ENCODE measurements at places on chromosomes 7 and 10. TPM values are rescaled to one million over a fixed set of nuclear protein-coding genes. Genes with fewer than 3 reads are reported as not detected.
A peak's percentile ranks its signal among the peaks of the same experiment; 100 is the strongest.

- peak overlapping the region; percentile 86 for H3K27ac ChIP-seq
- H3K27me3 ChIP-seq, result no peaks in the 10 kb centered on the region
- peaks cover 42% of the 10 kb centered on the region for H3K4me1 ChIP-seq
- peaks cover 6% of the 10 kb centered on the region for H3K36me3 ChIP-seq
- no peak overlapping the region for H3K4me3 ChIP-seq
Observed at GRCh38 chr7:99398891-99399445, 9.4 kb downstream of the PDAP1 start.

The CPN1 gene
- polyA plus RNA-seq, result not detected

The ELN gene
- not detected for polyA plus RNA-seq

- peaks cover 39% of the 10 kb centered on the region for H3K27me3 ChIP-seq
- no peak overlapping the region for H3K27ac ChIP-seq
- DNase-seq, result no peak
- no peak overlapping the region for H3K4me3 ChIP-seq
Observed at GRCh38 chr7:87480386-87480785, 4.9 kb upstream of the ABCB4 start.

The GJD4 gene
- polyA plus RNA-seq, result not detected

DNA sequence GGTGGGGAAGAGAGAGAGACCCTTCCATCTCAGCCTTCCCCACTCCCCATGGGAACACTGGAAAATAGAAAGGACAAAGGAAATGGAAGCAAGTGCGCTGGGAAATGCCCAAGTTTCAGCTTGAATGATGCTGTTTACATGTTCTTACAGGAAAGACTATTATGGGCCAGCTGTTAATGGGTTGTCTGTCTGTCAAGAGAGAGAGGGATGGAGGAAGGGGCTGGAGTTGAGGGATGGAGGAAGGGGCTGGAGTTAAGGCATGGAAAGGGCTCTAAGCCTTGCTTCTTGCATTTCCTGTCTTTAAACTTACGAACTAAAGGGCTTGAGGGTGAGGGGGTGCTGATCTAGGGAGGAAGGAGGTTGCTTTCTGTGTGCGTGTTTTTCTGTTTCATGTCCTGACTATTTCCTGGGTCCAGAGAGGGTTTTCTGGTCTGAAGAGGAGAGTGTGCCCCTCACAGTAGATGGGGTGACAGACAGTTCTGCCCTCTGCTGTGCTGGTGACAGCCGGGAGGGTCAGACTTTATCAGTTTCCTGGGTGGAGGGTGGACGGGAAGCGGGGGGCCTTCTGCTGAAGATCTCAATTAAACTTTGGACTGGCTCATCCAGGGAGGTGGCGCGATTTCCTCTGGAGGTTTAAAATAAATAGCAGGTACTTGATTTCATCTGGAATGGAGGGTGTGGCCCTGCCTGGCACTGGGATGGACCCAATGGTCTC, 30.5 kb downstream of the GRK5 start:
- peaks cover 29% of the 10 kb centered on the region for H3K4me1 ChIP-seq
- DNase-seq, result no peak
- no peaks in the 10 kb centered on the region for H3K36me3 ChIP-seq
- no peaks in the 10 kb centered on the region for H3K27me3 ChIP-seq
- H3K27ac ChIP-seq, result peak overlapping the region; percentile 56

GRCh38 chr10:117137911-117138642, at the start of gene VAX1:
VAX1 (minus strand) TSS chr10:117138270; CDS start chr10:117138056, 214 bp downstream.
- no peak for DNase-seq
- peaks cover 87% of the 10 kb centered on the region for H3K27me3 ChIP-seq
- no peaks in the 10 kb centered on the region for H3K36me3 ChIP-seq
- H3K27ac ChIP-seq, result no peak within 1 kb of the TSS
- H3K4me3 ChIP-seq, result peak within 1 kb of the TSS; percentile 36
- peaks cover 18% of the 10 kb centered on the region for H3K4me1 ChIP-seq

The MUC12 gene
- not detected for polyA plus RNA-seq

GRCh38 chr7:981793-982510, 1.0 kb upstream of the CYP2W1 start:
- peaks cover 12% of the 10 kb centered on the region for H3K27me3 ChIP-seq
- no peaks in the 10 kb centered on the region for H3K36me3 ChIP-seq
- no peak for DNase-seq
- no peak overlapping the region for H3K27ac ChIP-seq

DNA sequence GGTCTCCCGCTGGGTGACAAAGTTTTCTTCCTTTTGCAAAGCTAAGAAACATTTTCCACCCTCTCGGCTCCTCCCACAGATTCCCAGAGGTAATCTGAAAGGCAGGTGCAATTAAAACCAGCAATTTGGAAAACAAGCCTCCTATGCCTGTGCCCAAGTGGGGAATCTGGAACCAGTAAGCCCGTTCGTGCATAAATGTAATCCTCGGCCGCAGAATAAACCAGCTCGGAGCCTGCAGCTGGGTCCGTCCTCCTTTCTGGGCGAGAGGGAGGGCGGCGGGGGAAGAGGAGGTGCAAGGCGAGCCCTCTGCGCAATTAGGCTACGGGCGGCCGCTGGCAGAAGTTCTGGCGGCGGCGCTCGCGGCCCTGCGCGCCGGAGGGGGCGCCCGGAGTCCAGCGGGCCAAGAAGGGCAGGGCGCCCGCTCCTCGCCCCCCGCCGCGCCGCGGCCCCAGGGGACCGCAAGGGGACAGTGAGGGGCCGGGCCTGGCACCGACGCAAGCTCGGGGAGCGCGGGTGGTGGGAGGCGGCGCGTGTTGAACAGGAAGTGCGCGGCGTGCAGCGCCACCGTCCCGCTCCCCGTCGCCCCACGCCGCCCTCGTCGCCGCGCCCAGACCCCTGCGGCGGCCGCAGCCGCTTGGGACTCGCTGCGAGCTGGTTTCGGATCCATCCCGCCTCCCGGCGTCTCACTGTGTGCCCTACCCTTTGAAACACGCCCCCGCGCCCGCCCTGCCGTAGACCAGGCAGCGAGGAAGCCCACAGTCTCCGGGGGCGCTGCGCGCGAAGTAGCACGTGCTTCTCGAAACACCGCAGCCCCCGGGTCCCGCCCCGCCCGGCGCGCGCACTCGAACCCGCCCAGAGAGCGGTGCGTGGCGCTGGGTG, at the start of gene PRKAG2:
TSS of gene PRKAG2 (minus strand) at position 217 of the 879 bp plus-strand sequence. CDS start 495 bp downstream, outside the sequence.
- H3K36me3 ChIP-seq, result no peaks in the 10 kb centered on the region
- DNase-seq, result peak; percentile 70
- peaks cover 25% of the 10 kb centered on the region for H3K4me1 ChIP-seq
- H3K27me3 ChIP-seq, result no peaks in the 10 kb centered on the region
- H3K4me3 ChIP-seq, result peak within 1 kb of the TSS; percentile 97
- H3K27ac ChIP-seq, result peak within 1 kb of the TSS; percentile 81

GRCh38 chr10:86388119-86388704, 21.6 kb upstream of the GRID1 start:
- peak overlapping the region; percentile 29 for H3K4me3 ChIP-seq
- H3K27ac ChIP-seq, result peak overlapping the region; percentile 68
- H3K36me3 ChIP-seq, result no peaks in the 10 kb centered on the region
- no peak for DNase-seq
- peaks cover 19% of the 10 kb centered on the region for H3K27me3 ChIP-seq

- H3K4me1 ChIP-seq, result peaks cover 2% of the 10 kb centered on the region
- peaks cover 59% of the 10 kb centered on the region for H3K27me3 ChIP-seq
- H3K36me3 ChIP-seq, result peaks cover 17% of the 10 kb centered on the region
- DNase-seq, result no peak
Observed at GRCh38 chr7:23246555-23246954, at the start of gene GPNMB. GPNMB (plus strand) TSS chr7:23246775; CDS start chr7:23246858, 83 bp downstream.

The DNAH11 gene
- polyA plus RNA-seq, result not detected

- no peak overlapping the region for H3K4me3 ChIP-seq
- no peaks in the 10 kb centered on the region for H3K36me3 ChIP-seq
Observed at GRCh38 chr7:134697205-134697886, 50.7 kb downstream of the BPGM start.

DNA sequence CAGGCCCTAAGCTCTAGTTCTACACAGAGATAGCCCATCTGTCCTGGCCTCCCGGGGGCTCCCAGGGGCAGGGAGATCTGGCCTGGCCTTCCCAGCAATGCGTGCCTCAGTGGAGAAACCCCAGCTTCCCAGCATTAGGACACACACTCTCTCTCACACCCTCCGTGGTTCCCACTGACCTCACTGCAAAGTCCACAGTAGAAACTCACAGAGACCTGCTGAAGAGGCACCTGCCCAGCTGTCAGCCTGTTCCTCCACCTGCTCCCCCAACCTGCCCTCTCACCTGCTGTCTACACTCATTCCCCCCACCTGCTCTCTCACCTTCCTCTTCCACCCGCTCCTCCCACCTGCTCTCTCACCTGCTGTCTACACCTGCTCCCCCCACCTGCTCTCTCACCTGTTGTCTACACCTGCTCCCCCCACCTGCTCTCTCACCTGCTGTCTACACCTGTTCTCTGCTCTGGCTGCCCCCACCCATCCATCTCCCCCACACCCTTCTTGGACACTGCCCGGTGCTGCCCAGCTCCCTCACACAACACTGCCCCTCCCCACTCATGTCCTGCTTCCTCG, 21.1 kb upstream of the PFKP start:
- H3K4me1 ChIP-seq, result peaks cover 5% of the 10 kb centered on the region
- no peaks in the 10 kb centered on the region for H3K36me3 ChIP-seq
- no peak overlapping the region for H3K4me3 ChIP-seq
- no peak for DNase-seq
- H3K27me3 ChIP-seq, result peaks cover 19% of the 10 kb centered on the region

GRCh38 chr7:96418581-96418980, 96.7 kb upstream of the SLC25A13 start:
- H3K4me3 ChIP-seq, result no peak overlapping the region
- H3K36me3 ChIP-seq, result no peaks in the 10 kb centered on the region
- H3K27ac ChIP-seq, result no peak overlapping the region
- no peak for DNase-seq

- H3K27ac ChIP-seq, result no peak overlapping the region
- H3K27me3 ChIP-seq, result no peaks in the 10 kb centered on the region
- no peak overlapping the region for H3K4me3 ChIP-seq
- peaks cover 70% of the 10 kb centered on the region for H3K4me1 ChIP-seq
- peak; percentile 14 for DNase-seq
- peaks cover 4% of the 10 kb centered on the region for H3K36me3 ChIP-seq
Observed at GRCh38 chr10:50614444-50615137, 9.2 kb downstream of the SGMS1 start.

DNA sequence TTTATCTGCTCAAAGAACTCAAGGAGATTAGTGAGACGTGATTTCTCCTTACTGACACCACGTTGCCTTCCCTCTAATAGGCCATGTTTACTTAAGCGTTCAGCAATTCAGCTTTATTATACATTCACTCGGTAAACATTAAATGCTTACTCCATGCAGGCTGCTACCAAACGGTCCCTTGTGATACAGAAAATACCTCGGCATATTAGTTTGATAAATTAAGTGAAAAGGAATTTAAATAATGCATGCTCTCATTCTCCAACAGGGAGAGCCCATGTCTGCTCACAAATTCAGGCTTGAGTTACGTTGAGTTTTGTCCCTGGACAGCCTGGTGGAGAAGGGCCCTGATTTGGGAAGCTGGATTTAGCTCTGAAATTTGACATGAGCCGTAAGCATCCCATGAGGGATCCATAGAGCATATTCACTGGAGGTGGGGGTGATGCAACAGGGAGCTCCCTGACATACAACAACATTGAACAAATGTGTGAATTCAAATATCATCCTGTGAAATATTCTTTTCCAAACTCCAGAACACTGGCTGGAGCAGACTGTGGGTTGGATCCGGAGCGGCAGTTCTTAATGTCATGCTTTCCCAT, 86.3 kb downstream of the TBXAS1 start:
- no peak for DNase-seq
- H3K27ac ChIP-seq, result no peak overlapping the region
- no peaks in the 10 kb centered on the region for H3K36me3 ChIP-seq
- peaks cover 4% of the 10 kb centered on the region for H3K4me1 ChIP-seq

- H3K27ac ChIP-seq, result peak overlapping the region; percentile 44
- H3K4me3 ChIP-seq, result no peak overlapping the region
- DNase-seq, result no peak
- no peaks in the 10 kb centered on the region for H3K27me3 ChIP-seq
- H3K36me3 ChIP-seq, result peaks cover 23% of the 10 kb centered on the region
Observed at GRCh38 chr10:28600056-28600455, 67.1 kb downstream of the WAC start.

DNA sequence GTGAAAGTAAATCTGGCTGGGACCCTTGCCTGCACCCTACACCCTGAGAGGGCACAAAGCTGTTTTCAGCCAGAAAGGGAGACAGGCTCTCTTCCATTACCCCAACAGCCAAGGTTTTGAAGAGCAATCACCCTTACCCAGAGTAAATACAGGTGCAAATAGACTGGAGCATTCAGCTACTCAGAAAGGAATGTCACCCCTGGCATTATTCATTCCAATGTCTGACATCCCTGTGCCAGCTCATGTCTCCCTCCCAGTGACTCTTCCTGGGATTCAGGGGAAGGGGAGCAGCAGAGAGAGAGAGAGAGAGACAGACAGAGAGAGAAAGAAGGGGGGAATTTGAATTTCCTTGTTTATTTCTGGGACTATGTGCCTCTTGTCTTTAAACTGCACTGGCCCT, 611.8 kb downstream of the SORCS3 start:
- no peaks in the 10 kb centered on the region for H3K4me1 ChIP-seq
- no peak overlapping the region for H3K4me3 ChIP-seq
- H3K27ac ChIP-seq, result no peak overlapping the region
- H3K36me3 ChIP-seq, result peaks cover 5% of the 10 kb centered on the region
- H3K27me3 ChIP-seq, result no peaks in the 10 kb centered on the region

The ASIC3 gene
- polyA plus RNA-seq, result not detected

- H3K27ac ChIP-seq, result peak overlapping the region; percentile 96
- H3K4me1 ChIP-seq, result peaks cover 33% of the 10 kb centered on the region
- peaks cover 9% of the 10 kb centered on the region for H3K36me3 ChIP-seq
- peak; percentile 11 for DNase-seq
- H3K27me3 ChIP-seq, result peaks cover 36% of the 10 kb centered on the region
- peak overlapping the region; percentile 97 for H3K4me3 ChIP-seq
Observed at GRCh38 chr10:90871279-90871765, 452 bp upstream of the RPP30 start.

- no peak overlapping the region for H3K4me3 ChIP-seq
- no peak for DNase-seq
- H3K36me3 ChIP-seq, result no peaks in the 10 kb centered on the region
- H3K27me3 ChIP-seq, result peaks cover 13% of the 10 kb centered on the region
- no peaks in the 10 kb centered on the region for H3K4me1 ChIP-seq
Observed at GRCh38 chr7:55050281-55050680, 31.5 kb downstream of the EGFR start.

The JAZF1 gene
- 2.1 TPM for polyA plus RNA-seq

DNA sequence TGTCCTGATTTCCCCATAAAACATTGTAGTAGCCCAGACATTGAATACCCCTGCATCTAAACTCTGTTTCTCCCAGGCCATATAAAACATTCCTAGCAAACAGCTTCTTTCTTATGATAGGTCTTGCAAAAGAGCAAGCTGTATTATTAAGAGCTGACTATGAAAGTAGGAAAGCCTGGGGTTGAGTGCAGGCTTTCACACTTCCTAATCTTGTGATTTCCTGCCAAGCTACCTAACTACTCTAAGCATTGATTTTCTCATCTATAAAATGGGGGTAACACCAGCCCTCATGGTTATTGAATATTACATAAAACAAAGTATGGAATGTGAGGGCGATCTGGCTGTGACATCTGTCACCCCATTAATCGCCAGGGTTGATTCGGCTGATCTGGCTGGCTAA, 81.8 kb downstream of the ZNF277 start:
- no peak overlapping the region for H3K4me3 ChIP-seq
- peaks cover 3% of the 10 kb centered on the region for H3K36me3 ChIP-seq
- no peak for DNase-seq

The INA gene
- not detected for polyA plus RNA-seq

- no peak for DNase-seq
- H3K27me3 ChIP-seq, result no peaks in the 10 kb centered on the region
- H3K27ac ChIP-seq, result no peak overlapping the region
- no peaks in the 10 kb centered on the region for H3K36me3 ChIP-seq
- H3K4me3 ChIP-seq, result no peak overlapping the region
Observed at GRCh38 chr10:89795840-89796239, 94.5 kb downstream of the KIF20B start.

GRCh38 chr7:2517678-2518507, 1.7 kb upstream of the LFNG start:
- peaks cover 37% of the 10 kb centered on the region for H3K4me1 ChIP-seq
- peaks cover 8% of the 10 kb centered on the region for H3K36me3 ChIP-seq
- DNase-seq, result no peak
- peak overlapping the region; percentile 81 for H3K4me3 ChIP-seq
- peak overlapping the region; percentile 61 for H3K27ac ChIP-seq

The FKBP9 gene
- 0.06 TPM for polyA plus RNA-seq

The EIF5AL1 gene
- 0.52 TPM for polyA plus RNA-seq
